ENCODE measurements at places on chromosomes 2 and 18.

- DNase-seq = no peak
Measured at GRCh38 chr2:188511346-188511745, 219.7 kb downstream of the GULP1 start.

DNA sequence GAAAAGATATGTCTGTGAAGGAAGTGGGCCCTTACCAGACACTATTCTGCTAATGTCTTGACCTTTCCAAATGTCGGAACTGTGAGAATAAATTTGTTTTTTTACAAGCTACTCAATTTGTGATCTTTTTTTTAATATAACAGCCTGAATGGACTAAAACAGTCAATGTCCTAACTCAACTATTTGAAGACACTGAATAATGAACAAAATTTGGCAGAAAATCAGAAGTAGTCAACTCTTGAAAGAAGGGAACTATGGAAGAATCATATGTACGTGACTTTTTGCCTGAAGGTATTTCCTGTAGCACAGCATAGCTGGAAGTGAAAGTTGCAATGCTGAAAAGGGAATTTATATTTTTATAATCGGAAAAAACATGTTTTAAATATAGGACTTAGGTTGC is 351.8 kb upstream of the TFPI start:
- no peak for DNase-seq

DNA sequence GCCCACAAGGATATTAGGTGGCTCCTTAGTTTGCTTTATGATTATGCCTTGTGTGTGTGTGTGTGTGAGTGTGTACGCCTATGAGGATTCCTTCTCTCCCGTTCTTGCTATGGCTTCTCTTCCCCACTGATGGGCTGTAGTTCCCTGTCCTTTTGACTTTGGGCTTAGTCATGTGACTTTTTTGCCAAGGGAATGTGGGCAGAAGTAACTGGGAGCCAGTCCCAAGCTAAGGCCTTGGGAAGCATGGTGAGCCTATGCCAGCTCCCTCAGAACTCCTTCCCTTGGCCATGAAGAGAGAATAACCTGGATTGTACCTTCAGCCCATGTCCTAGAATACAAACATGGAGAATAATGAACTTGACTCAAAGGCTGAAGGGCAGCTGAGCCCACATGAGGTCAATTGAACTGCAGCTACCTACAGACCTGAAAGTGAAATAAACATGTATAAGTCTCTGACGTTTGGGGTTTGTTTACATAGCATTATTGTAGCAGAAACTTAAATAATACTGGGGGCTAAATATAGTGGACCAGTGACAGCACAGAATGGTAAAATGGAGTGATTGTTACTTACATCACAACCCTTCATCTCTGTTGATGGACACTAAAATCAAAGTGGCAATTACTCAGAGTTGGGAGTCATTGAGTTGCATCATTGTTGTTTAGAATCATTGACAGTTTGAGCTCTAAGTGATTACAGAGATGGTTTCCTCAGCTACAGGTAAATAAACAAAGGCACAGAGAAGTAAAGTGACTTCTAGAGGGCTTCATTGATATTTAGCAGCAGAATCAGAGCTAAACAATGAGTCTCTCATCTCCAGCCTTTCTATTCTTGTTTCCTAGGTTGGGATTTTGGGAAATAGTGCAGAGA is 15.3 kb upstream of the IL36G start:
- no peak for DNase-seq

DNA sequence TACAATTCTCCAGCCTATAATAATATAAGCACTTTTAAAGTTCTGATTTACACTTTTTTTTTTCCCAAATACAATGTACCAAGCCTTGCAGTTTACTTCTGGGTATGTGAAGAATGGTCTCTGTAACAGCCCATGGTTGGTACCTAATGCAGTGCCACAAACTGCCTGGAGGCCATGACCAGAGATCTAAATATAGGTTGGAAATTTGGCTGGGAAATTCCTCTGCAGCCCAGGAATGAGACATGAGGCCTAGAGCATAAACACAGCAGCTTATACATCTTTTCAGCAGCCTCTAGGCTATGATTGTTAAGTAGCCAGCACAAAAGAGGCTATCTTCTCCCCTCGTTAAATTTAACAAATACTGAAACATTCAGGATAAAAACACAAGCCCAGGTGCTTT is 432.0 kb upstream of the FAM98A start:
- no peak for DNase-seq

DNA sequence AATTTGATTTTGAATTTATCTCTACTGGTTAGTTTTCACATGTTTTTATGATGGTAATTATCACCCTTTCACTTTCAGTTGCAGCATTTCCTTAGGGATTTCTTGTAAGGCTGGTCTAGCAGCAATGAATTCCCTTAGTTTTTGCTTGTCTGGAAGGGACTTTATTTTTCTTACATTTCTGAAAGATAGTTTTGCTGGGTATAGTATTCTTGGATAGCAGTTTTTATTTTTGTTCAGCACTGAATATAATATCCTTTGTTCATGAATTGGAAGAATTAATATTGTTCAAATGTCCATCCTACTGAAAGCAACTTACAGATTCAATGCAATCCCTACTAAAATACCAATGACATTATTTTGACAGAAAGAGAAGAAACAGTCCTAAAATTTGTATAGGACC is 30.2 kb downstream of the IL1RL2 start:
- no peak for DNase-seq

DNA sequence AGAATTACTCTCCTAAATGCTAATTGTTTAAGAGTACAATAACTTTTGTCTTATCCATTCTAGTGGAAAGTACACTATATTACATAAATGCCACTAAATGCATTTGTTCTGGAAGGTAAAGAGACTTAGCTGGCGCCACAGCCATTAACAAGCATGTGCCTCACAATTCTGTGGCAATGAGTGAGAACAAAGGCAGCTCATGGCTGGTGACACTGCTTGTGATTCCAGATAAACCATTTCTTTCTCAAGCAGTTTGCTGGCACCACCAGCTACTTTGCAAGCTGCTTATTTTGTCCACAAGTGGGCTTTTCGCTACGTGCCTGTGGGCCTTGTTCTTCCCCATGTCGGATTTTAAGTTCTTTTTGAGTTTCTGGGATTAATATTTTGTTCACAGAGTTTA is 147.6 kb upstream of the SMAD7 start:
- DNase-seq = no peak

Data from C1 segment of cervical spinal cord (tissue), 14 donors.